Chondrocyte (in vitro differentiated cells): ENCODE measurements at places on chromosomes 2 and 18. TPM values are rescaled to one million over a fixed set of nuclear protein-coding genes. Genes with fewer than 3 reads are reported as not detected.

Gene FRZB
- 13.8 to 31.6 TPM (median 15.0 TPM) in 3 replicates for total RNA-seq

Gene PROC
- 2.6 to 5.3 TPM (median 2.7 TPM) in 3 replicates for total RNA-seq

Gene COBLL1
- 37.9 to 43.7 TPM (median 40.2 TPM) in 3 replicates for total RNA-seq

Gene ERICH2
- 2.1 to 2.6 TPM in 2 of 3 replicates, not detected in the other for total RNA-seq

Gene PROKR1
- not detected in 3 replicates for total RNA-seq
